ENCODE measurements at places on chromosomes 4 and X.
A peak's percentile ranks its signal among the peaks of the same experiment; 100 is the strongest.

- DNase-seq = peak; percentile 44
Observed at GRCh38 chr4:7388627-7389026, 46.1 kb downstream of the PSAPL1 start.

- DNase-seq = no peak
Observed at GRCh38 chrX:119706616-119707015, 13.6 kb upstream of the SEPTIN6 start.

GRCh38 chrX:101956556-101956955, 24.7 kb upstream of the ZMAT1 start:
- no peak for DNase-seq

GRCh38 chr4:73344106-73344505, 60.0 kb upstream of the ALB start:
- DNase-seq = no peak

DNA sequence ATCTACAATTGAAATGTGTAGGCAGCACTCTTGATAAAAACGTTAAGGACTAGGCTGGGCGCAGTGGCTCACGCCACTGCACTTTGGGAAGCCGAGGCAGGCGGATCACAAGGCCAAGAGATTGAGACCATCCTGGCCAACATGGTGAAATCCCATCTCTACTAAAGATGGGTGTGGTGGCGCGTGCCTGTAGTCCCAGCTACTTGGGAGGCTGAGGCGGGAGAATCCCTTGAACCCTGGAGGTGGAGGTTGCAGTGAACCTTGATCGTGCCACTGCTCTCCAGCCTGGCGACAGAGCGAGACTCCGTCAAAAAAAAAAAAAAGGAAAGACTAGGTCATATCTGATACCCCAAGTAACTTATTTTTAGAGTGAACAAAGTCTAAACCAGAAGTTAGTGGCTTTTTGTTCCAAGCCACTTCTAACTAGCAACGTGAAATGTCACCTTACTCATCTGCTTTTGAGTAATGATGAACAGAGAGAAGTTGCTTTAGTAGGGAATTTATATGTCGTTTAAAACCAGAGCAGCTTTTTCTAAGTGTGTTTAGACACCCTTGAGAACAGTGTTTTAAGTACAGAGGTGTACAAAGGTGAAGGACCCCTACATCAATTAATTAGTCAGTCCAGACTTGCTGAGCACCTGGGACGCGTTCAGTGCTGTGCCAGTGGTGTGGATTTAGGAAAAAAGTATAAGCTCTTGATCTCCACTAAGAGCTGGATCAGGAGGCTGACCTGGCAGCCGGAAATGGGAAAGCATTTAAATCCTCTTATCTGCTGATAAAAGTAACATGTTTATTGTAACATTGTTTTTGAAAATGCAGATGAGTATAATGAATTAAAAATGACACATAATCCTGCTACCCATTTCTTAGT, 23.5 kb downstream of the SPRY1 start:
- DNase-seq = no peak

- no peak for DNase-seq
Observed at GRCh38 chr4:4603592-4603991, 61.7 kb upstream of the STX18 start.

GRCh38 chr4:8224267-8224974, 25.3 kb downstream of the SH3TC1 start:
- DNase-seq = no peak

DNA sequence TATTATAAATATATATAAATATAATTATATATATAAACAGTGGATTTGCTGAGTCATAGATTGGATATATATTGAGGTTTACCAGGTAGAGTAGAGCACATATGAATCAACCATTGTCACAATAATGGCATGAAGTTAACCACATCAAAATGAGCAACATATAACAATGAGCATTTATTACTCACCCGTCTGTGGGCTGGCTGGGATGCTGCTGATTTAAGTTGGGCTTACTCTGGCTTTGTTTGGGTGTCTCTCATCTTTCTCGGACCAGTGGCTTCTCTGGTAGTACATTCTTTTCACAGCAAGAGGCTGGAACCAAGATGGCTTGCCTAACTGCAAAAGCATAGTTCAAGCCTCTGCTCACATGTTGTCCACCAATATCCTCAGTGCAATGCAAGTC, 111.7 kb upstream of the TAPT1 start:
- DNase-seq = no peak

DNA sequence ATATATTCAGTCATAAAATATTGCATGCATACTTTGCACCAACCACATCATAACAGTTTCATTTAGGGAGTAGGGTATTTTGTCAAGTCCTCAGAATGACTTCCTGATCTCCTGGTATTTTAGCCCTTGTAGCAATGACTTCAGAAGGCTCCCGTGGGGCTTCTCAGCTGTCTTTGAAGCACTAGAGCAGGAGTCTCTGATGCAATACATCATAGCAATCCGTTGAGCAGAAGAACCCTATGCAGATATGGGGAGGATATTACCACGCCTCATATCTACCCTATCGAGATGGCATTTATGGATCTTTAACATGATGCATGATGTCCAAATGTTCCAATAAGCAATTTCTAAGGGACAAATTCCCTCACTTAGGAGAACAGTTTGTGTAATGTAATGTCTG, 373.7 kb upstream of the FTHL17 start:
- no peak for DNase-seq

GRCh38 chrX:153454901-153455550, 9.2 kb upstream of the TREX2 start:
- DNase-seq = no peak

GRCh38 chr4:171025776-171026175, 787.4 kb upstream of the GALNTL6 start:
- DNase-seq = no peak

- DNase-seq = no peak
Observed at GRCh38 chr4:168119890-168120289, 27.6 kb downstream of the ANXA10 start.

GRCh38 chr4:170581322-170581721, 491.6 kb upstream of the AADAT start:
- no peak for DNase-seq

- DNase-seq = no peak
Observed at GRCh38 chrX:11073381-11073780, 37.8 kb upstream of the HCCS start.

DNA sequence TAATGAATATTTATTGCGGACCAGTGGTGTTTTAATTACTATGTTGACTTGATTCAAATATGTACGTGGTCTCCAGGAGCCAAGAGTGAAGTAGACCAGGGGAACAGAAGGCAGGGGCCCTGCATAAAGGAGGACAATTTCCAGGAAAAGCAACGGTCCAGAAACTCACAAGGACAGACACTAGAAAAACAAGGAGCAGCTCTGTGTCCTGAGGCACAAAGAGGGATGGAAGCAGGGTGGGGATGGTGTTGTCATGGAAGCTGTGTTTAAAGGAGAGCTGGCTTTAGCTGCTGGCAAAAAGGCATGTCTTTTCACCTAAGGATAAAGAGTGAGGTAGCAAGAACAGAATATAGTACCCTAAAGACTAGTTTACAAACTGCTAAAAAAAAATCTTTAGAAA, 254.1 kb upstream of the TENM3 start:
- DNase-seq = no peak

DNA sequence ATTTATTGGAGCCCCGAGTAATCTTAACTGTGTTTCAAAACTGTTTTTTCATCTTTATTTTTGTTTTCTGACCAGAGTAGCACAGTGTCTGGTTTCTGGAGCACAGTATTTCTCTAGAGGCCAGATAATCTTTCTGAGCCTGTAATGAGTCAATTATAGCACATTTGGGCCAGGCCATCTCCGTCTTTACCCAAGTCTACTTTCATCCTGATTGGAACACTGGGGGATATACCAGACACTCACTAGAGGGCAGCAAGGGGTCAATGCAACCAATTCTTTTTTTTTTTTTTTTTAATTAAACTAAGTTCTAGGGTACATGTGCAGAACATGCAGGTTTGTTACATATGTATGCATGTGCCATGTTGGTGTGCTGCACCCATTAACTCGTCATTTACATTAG, 282.0 kb downstream of the ARHGAP24 start:
- no peak for DNase-seq

- no peak for DNase-seq
Observed at GRCh38 chr4:107187091-107187490, 151.0 kb upstream of the DKK2 start.

DNA sequence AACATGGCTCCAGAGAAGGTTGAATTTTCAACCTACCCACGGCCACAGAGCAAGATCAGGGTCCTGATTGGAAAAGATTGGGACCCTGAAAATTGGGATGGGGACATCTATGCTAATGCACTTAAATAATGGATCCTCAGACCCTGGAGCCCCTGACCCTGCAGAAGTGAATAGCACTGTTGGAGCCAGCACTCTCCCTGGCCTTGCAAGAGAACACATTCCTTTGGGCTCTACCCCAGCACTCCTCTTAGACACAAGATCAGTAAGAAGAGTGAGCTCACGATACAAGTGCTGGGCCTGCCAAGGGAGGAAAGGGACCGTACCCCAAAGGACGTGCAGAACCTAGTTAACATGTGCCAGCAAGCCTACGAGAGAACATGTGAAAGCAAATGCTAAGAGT, 19.9 kb downstream of the CXCL13 start:
- DNase-seq = no peak

DNA sequence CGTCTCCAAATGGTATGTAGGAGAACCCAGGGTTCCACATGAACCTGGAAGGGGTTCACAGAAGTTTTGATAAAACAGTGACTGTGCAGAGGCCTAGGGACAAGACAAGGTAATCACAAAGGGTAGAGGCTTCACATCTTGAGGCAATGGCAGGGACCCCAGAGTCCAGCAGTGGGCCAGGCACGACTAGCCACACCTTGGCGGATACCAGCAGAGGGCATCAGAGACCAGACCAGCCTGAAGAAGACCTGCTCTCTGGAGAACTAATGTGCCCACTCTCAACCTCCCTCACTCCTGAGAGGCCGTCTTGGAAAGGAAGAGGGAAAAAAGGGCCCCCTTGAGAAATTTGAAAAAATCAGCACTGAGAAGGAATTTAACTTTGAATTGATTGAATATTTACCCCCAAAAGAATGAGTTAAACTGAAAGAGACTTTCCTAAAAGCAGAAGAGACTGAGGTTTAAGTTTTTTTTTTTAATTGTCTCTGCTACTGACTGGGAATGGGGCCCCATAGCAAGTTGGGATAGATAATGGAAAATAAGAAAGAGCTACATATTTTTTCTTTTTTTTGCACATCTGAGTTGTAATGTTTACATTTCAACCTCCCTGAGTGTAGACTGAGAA, 243.8 kb upstream of the JADE1 start:
- DNase-seq = no peak

DNA sequence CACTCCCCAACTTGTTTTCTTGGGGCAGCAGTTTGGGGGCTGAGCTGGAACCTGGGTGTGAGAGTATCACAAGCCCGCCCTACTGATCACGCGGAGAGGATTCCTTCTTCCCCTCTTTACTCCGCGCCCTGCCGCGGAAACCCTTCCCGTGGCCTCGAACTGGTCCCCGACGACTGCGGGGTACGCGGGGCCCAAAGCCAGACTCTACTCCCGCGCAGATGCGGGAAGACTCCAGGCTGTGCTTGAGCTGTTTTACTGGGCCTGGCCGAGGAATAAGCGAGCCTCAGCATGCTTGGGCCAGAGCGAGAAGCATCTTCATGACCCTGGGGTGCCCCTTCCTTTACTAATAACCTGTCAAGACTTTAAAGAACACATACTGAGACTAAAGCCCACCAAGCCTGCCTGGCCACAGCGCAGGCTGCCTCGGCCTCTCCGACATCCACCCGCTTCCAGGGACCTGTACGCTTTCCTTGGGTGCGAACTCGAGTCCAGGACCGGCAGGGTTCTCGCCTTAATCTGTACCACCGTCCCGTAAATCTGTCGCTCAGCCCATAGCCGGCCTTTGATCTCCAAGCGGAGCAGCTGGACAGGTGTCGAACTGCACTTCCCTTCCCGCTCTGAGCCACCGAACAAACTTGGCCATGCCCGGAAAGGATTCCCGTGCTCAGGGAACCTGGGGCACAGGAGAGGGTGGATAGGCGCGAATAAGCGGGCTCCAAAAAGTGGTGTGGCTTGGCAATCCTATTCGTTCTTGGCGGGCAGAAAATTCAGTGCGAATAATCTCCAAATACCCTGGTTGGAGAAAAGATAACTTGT, 55.0 kb upstream of the TMEM33 start:
- no peak for DNase-seq

DNA sequence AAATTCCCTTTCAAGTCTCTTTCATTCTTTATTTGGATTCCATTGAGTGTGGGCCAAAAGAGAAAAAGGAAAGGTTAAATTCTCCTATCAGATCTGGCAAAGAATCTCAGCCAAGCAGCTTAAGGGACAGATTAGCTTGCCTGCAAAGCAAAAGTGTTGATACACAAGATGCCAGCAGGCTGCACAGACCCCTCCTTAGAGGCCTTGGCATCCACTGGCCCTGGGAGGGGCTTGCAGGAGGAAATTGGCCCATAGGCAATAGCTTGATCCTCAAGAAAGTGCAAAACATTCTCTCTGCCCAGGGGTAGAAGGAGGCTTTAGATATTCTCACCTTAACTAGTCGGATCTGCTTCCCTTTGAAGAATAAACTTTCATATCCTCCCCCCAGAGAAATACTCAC, 300.4 kb upstream of the CPEB2 start:
- DNase-seq = no peak

- DNase-seq = no peak
Observed at GRCh38 chr4:126409746-126410145, 1095.0 kb downstream of the FAT4 start.

DNA sequence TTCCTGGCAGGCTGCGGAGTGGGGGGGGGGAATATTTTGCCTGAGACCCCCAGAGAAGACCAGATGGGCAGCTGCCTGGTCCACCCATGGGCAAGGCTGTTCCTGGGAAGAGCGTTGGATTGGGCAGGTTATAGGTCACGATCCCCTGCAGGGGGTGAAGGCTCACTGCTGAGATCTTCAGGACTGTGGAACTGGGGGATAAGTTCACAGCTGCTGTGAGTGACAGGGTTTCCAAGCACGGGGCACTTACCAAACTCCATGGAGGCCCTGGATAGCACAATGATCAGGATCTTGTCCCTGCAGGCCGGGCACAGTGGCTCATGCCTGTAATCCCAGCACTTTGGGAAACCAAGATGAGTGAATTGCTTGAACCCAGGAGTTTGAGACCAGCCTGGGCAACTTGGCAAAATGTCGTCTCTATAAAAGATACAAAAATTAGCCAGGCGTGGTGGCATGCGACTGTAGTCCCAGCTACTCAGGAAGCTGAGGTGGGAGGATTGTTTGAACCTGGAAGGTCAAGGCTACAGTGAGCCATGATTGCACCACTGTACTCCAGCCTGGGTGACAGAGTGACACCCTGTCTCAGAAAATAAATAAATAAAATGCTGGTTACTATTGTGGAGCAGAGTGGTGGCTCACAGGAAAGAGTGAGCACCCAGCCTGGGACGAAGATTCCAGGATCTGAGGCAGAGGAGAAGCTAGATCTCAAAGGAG, 68.0 kb upstream of the HELT start:
- peak; percentile 45 for DNase-seq

DNA sequence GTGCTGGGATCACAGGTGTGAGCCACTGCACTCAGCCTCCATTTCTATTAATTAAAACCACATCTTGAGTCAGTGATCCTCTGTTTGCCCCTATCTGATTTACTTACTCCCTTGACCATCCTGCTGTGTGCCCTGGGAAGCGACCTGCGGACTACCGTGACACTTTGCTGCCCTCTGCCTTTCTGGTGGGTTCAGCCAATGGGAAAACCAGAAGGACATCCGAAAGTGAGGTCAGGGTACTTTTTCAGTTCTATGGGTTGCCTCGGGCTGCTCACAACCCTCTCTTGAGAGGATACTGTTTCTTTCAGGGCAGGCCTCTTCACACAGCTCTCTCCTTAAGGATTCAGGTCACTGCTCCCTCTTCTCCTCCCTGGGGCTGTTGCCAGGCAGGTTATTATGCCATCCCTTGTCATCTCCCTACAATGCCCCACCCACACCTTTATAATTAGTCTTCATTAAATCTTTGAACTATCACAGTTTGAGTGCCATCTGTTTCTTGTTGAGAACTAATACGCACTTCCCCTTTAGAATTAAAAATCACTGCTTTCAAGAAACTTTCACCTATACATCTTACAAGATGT, 21.4 kb downstream of the PLAC8 start:
- DNase-seq = no peak
